ENCODE measurements at places on chromosomes 3 and 15.

GRCh38 chr3:152071924-152072323, 196.8 kb upstream of the MBNL1 start:
- no peak for DNase-seq

DNA sequence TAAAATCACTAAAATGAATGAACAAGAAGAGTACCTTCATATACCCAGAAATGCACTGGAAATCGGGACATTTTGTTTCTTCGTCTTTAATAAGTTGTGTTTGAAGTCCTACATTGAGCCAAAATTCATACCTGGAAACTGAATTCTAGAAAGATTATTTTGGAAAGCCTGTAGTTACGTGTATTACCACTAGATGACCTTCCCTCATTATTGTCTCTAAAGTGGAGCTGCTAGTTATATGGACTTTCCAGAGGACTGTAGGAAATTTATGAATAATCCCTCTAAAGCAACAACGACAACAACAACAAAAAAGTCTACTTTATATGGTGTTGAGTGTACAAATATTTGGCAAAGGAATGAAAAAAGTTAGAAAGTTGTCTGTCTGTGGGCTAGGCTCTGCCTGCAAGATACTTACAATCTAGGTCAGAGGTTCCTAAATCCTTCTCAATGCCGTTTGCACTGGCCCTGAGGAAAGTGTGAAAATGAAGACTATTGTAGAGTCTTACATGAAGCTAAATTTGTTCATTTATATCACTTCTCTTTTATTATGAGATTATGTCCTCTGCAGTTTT, 234.8 kb upstream of the NR2E3 start:
- DNase-seq: no peak

GRCh38 chr15:67465196-67465952, 55.6 kb upstream of the C15orf61 start:
- no peak for DNase-seq

- DNase-seq: no peak
Observed at GRCh38 chr3:184255291-184256039, 5.9 kb downstream of the CAMK2N2 start.

DNA sequence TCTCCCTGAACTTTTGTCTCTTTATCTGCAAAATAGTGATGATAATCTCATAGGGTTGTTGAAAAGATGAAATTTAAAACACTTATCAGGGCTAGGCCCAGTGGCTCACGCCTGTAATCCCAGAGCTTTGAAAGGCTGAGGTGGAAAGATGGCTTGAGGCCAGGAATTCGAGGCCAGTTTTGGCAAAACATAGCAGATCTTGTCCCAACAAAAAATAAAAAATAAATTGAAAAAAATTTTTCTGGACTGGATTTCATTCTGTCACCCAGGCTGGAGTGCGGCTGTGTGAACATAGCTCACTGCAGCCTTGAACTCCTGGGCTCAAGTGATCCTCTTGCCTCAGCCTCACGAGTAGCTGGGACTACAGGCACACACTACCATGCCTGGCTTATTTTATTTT, 29.6 kb downstream of the LMLN start:
- no peak for DNase-seq

GRCh38 chr3:65848024-65848423, 190.7 kb downstream of the MAGI1 start:
- no peak for DNase-seq

GRCh38 chr3:27865731-27866130, 143.6 kb upstream of the EOMES start:
- no peak for DNase-seq

DNA sequence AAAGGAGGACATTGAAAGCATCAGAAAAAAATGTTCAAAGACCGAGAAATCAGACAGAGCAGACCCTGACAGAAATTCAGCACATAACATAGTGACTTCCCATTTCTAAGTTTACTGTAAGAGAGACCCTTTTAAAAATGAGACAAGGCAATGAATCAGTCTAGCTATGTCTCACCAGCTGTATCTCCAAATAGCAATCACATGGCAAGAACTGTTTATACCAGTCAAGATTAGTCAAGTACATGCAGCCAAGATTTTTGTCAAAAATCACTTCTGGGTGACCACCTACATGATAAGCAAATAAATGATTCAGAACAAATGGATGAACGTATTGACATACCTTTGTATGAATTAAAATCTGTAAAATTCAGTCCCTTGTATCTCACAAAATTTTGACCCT, 138.0 kb downstream of the DTWD1 start:
- DNase-seq: no peak

GRCh38 chr15:34584330-34584668, 848 bp upstream of the GOLGA8B start:
- DNase-seq: no peak

DNA sequence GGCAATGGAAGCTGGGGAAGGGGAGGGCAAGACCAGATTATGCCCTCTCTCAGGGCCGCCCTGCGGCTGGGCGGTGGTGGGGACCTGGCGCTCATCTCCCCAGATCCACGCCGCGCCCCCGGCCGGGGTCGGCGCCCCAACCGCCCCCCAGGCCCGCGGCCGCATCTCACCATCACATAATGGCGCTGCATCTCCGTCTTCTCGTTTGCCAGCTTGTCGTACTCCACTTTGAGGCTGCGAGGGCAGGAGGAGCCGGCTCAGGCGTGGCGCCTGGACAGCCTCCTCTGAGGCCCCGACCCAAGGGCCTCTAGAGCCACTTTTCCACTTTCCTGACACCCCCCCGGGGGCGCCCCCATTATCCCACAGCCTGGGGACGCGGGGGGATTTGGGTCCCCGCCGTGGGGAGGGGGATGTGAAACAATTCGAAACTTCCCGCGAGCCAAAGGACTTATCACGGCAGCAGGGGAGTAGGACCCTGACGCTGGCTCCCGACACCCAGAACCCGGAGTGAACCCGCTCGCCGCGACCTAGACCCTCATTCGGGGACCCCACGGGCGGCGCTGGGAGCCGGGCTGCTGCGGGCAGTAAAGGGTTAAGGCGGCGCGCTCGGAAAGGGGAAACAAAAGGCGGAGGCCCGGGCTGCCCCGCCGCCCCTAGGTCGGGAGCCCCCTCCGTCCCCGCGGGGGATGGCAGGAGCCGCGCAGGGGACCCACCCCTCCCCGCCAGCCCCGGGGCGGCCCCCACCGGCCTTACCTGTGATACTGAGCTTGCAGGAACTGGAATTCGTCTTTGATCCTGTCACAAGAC, 2.1 kb downstream of the TLE3 start:
- DNase-seq: no peak

- DNase-seq: no peak
Observed at GRCh38 chr3:76011121-76011520, 225.8 kb upstream of the ZNF717 start.

DNA sequence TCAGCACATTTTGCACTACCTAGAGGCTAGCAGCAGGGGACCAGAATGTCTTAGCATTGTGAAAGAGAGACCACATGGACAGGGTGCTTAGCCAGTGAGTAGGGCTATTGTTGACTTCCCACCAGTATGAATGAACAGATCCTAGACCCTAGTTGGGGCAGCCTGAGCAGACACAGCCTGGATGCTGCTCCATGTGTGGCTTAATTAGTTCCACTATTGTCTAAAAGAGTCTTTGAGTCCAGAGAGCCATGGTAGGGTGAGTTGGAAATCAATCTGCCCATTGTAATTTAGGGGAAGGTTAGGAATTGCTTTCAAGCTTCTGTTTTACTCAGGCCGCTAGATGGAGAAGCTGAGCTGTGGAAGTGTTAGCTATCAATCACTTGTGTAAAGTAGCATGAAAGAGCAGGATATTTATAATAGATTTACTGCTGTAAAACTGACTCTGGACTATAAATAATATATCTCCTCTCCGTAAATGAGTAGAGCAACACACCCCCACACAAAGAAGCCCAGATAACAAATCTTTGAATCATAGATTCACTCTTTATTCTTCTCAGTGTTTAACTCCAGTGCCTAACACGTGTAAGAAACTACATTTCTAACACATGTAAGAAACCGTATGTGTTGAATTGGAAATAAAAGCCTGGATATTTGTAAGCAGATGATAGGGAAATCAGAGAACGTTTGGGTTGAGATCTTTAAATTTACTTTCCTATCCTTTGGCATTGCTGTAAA, 4.1 kb upstream of the GCSAM start:
- DNase-seq: peak; percentile 34

DNA sequence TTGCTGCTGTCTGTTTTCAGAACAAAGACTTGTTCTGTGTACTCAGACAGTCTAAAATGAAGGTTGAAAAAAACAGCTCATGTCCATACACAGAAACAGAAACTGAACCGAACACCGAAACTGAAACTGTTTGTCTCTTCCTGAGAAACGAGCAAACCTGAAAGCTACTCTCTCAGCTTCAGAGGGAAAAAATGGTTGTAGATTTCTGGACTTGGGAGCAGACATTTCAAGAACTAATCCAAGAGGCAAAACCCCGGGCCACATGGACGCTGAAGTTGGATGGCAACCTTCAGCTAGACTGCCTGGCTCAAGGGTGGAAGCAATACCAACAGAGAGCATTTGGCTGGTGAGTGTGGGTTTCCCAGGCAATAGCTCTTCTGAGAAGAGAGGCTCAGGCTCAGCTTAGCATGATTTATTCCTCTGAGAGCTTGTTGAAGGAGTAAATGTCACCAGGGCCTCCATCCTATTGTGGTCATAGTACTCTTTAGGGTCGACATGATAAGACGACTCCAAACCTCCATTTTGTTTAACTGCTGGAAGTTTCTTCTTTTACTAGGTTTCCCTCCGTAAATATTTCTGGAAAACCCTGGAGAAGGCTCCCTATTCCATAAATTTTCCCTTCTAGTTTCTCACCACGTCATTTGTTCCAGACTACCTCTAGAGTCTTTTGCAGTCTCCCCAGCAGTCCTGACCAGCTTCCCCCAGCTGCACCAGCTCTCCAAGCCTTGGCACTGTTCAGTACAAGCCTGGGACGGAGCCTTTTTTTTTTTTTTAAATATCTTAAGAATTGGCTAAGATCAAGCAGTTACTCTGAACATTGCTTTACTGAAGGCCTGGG, at the start of gene RTP4:
Gene RTP4 (plus strand): TSS at position 135 of the 838 bp plus-strand sequence. CDS start 57 bp downstream, at position 192.
- peak; percentile 34 for DNase-seq

- DNase-seq: no peak
Observed at GRCh38 chr3:73540969-73541740, 83.6 kb downstream of the PDZRN3 start.

DNA sequence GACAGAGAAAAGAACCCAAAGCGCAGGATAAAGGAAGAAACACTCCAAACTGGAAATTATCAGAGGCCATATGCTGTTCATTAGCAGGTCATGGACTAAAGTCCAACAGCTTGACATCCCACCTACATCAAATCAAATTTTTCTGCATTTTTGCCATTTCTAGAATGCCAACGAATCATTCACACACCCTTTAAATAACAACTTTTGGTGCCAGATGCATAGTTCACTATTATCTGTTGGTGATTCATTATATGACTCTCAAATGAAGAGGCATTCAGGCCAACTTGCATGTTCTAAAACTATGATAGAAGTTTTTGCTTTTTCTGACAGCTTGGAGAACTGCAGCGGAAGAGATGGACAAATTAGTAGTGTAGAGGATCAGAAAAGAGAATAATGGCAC, 529.8 kb upstream of the NAALADL2 start:
- no peak for DNase-seq

DNA sequence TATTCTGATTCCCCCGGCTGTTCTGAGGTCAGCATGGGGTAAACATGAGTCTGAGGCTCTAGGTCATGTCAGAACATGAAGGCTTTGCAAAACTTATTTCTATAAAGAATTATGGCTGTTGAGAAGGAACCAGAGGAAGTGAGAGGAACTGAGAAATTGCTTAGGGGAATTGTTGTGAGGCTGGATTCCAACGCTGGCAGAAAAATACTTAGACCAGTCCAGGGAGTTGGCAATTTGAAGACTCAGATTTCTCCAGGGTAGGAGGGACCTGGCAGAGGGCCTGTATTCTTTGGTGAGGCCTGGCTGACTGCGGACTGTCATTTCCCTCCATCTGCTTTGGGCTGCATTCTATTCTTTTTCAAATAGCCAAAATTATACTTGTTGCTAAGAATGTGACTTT, 155.5 kb downstream of the PLD1 start:
- no peak for DNase-seq

DNA sequence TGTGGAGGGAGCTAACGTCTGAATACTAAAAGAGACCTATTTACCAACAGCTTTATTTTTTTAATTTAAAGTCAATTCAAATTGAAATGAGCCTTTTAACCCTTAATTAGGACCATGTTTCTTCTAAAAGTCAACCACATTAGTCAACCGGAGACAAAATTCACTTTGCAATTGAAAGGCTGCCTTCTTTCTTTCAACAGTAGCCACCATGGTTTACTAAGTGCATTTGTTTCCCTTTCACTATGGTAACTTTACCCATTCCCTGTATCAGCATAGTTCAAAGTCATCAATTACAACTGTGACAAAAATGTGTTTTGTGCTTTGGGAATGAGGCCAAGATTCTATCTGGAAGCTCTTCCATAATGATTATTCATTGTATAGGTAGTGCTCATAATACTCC, 225.4 kb downstream of the EPHA3 start:
- DNase-seq: no peak

DNA sequence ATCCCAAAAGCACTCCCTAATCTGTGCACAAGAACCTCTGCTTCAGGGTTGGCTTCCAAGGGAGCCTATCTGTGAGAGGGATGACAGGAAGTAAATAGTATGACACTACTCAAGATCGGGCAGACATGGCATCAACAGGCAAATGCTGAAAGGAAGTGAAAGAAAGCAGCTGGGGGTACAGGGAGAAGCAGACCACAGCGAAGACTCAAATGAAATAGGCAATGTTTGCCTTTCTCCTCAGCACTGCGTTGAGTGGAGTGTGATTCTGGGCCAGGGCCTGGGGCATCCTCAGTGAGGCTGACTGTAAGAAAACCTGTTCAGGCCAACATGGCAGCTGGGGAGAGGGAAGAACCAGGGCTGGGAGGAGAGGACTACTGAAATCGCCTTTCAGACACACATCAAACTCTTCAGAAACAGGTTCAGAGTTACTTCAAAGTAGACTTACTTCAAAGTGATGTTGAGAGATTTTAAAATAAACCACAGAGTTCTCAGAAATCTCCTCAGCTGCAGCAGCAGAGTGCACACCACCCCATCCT, 96.6 kb downstream of the SLC9A9 start:
- DNase-seq: no peak

GRCh38 chr3:50296721-50297383, 2.4 kb downstream of the HYAL3 start:
- DNase-seq: no peak

GRCh38 chr15:41494190-41494921, 682 bp downstream of the ITPKA start:
- DNase-seq: peak; percentile 45

DNA sequence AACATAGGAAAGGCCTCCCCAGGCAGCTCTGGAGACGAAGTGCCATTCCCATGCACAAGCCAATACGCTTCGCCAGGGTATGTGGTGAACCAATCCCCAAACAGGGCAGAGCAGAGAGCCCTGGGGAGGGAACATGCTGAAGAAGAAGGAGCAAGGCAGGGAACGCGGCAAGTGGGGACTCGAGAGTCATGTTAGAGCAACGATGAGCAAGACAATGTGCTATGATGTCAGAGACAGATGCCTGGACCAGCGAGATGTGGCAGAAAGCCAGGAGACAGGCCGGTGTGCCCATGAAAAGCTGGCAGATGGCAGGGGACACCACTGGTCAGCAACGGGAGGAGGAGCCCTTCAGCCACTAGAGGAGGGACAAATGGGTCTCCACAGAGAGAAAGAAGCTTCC, 39.6 kb downstream of the NIPA2 start:
- no peak for DNase-seq

All from head of caudate nucleus (tissue), 42 donors.